ENCODE measurements at places on chromosomes 1 and 21. TPM values are rescaled to one million over a fixed set of nuclear protein-coding genes. Genes with fewer than 3 reads are reported as not detected.
A peak's percentile ranks its signal among the peaks of the same experiment; 100 is the strongest.

Gene TIE1
- 23.9 TPM for total RNA-seq

DNA sequence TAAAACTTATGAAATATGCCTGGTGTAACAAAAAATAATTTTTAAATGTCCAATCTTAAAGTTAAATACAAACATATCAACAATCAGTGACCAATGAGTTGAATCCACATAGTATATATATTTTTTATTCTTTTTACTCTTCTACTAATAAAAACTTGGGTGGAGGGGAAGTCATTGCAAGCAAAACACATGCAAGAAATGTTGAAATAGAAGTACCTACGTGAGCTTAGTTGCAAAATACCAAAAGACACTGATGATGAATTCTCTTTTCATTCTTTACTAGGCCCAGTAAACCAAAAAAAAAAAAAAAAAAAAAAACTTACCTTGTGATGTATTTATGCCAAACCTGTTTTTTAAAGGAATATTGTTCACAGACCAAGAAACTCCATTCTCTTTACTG lies 26.4 kb upstream of the PLA2G4A start:
- no peaks in the 10 kb centered on the region for H3K4me1 ChIP-seq
- no peak overlapping the region for H3K4me3 ChIP-seq
- no peaks in the 10 kb centered on the region for H3K36me3 ChIP-seq
- no peak for DNase-seq

Gene SYT6
- not detected for total RNA-seq

DNA sequence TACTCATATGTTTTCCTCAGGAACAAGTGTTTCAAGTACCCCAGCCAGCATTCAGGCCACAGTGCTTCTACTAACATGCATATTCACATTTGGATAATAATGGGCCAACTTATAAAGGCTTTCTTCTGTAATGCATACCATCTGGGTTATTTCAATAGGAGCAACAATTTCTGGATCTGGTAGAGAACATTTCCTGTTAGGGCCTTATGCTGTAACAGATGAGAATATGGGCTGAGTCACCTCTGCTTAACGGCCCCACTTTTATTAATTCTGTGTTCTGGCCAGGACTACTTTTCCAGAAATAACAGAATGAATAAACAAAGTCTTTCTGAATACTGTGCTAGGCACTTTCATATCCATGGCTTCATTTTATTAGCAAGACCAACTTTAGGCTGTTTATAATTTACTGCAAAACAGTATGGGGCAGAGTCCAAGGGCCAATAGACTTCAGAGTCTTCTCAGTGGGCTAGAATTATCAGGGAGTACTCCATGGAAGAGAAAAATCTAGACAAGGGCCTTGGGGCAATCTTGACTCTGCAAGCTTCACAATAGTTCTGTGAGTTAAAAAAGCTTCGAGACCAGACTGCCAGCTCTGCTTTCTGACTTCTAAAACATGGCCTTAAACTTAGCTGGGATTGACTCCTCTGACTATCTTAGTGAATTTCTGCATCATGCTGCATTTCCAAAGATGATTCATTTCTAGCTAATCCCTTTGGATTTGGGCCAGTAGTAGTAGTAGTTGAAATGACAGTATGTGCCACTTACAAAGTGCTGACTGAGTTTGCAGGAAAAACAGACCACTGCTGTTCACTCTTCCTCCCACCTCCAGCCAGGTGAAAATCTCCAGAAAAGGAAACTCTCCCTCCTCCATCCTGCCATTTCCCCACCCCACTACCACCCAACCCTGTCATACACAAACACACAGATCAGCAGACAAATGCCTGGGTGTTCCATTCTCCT lies 8.2 kb upstream of the SSX2IP start:
- no peaks in the 10 kb centered on the region for H3K4me1 ChIP-seq
- H3K36me3 ChIP-seq, result no peaks in the 10 kb centered on the region
- no peak overlapping the region for H3K27ac ChIP-seq
- no peak overlapping the region for H3K4me3 ChIP-seq

DNA sequence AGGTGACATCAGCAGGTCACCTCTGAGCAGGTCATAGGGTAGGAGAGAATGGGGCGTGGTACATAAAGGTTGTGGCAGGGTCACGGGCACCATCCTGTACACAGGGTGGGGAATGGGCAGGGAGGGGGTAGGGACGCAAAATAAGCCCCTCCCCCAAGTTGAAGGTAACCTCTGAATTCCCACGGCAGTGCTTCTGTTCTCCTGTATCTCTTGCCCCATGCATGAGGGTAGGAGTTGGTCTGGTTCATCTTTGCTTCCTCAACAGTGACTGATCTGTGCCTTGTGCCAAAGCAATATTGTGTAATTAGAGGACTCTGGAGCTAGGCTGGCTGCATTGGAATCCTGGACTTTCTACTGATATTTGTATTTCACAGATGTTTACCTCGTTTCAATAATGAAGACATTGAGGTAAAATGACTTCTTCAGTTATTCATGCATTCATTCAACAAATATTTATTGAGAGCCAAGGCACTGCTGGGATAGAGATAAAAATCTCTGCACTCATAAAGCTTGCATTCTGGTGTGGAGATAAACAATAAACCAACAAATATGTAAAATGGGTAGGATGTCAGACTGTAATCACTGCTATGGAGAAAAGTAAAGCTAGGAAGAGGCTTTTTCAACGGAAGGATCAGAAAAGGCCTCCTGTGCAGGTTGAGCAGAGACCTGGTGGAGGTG lies 18.4 kb upstream of the GFI1 start:
- DNase-seq, result no peak
- H3K4me3 ChIP-seq, result no peak overlapping the region
- no peak overlapping the region for H3K27ac ChIP-seq
- no peaks in the 10 kb centered on the region for H3K36me3 ChIP-seq
- no peaks in the 10 kb centered on the region for H3K4me1 ChIP-seq

DNA sequence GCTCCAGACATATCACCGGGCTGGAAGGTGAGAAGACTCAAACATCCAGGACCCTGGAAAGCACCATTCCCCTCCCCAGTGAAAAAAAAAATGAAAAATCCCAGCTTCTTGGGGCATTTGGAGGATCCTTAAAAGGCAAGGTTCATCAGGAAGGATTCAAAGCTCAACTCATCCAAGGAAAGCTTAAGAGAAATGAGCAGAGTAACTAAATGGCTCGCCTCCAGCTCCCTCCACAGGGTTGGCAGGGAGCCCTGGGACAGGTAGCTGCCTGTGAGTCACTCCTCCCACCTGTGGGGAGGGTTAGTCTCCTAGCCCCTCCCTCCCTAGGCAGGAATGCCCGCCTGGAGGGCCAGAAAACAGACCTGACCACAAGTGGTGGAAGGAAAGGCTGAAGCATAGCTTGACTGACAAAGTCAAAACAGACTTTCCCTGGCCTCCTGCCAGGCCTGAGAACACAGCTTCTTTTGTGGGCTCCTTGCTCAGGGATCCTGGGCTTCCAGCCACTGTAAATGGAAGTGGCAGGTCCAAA lies 712 bp upstream of the LAMB3 start:
- H3K4me3 ChIP-seq, result no peak overlapping the region
- peak; percentile 97 for DNase-seq
- no peaks in the 10 kb centered on the region for H3K27me3 ChIP-seq
- no peaks in the 10 kb centered on the region for H3K36me3 ChIP-seq
- peak overlapping the region; percentile 75 for H3K27ac ChIP-seq

Gene IRF6
- 21.5 TPM for total RNA-seq

GRCh38 chr1:65243491-65243890 lies 65.9 kb upstream of the DNAJC6 start:
- H3K4me3 ChIP-seq, result no peak overlapping the region
- no peak for DNase-seq
- H3K27ac ChIP-seq, result no peak overlapping the region
- H3K36me3 ChIP-seq, result no peaks in the 10 kb centered on the region
- no peaks in the 10 kb centered on the region for H3K4me1 ChIP-seq
- no peaks in the 10 kb centered on the region for H3K27me3 ChIP-seq

DNA sequence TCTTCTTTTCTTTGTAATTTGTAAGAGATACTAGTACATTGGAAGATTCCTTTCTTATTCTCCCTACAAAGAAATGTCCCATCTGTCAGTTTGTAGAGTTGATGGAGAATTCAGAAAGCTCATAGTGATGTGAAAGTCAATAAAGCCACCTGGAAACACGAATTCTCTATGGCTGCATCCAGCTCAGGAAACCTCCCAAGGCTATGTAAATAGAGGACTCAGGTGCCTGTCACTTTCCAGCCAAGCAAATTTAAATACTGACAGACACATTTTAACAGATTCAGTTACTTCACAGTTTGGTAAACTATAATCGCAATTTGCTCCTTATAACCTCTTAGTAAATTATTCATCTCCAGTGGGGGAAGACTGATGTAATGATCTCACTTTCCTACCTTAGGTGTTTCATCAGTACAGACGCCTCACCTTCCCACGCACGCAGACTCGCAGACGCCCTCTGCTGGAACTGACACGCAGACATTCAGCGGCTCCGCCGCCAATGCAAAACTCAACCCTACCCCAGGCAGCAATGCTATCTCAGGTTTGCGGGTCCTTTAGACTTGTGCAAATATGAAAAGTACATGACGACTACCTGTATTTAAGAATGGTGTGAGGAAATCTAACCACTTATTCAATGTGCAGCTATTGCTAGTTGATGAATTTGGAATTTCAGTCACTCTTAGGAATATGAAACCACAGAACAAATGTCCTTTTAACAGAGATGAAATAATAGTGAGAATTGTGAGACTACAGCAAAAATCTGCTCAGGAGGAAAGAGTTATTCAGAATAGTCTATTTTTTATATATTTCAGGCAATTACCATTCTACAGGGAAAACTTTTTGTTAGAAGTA lies 60.6 kb downstream of the PTPRC start:
- H3K27me3 ChIP-seq, result no peaks in the 10 kb centered on the region
- no peaks in the 10 kb centered on the region for H3K4me1 ChIP-seq
- H3K36me3 ChIP-seq, result no peaks in the 10 kb centered on the region
- H3K27ac ChIP-seq, result no peak overlapping the region
- no peak overlapping the region for H3K4me3 ChIP-seq

- H3K4me3 ChIP-seq, result no peak overlapping the region
- H3K4me1 ChIP-seq, result no peaks in the 10 kb centered on the region
- no peaks in the 10 kb centered on the region for H3K27me3 ChIP-seq
- H3K27ac ChIP-seq, result no peak overlapping the region
Measured at GRCh38 chr1:228751360-228752098, 16.2 kb downstream of the RHOU start.

Gene BCL2L15
- total RNA-seq, result 1.4 TPM

GRCh38 chr1:171803461-171804022 lies 22.1 kb downstream of the METTL13 start:
- no peaks in the 10 kb centered on the region for H3K27me3 ChIP-seq
- no peaks in the 10 kb centered on the region for H3K36me3 ChIP-seq
- no peak overlapping the region for H3K4me3 ChIP-seq

Gene IGSF5
- total RNA-seq, result not detected

DNA sequence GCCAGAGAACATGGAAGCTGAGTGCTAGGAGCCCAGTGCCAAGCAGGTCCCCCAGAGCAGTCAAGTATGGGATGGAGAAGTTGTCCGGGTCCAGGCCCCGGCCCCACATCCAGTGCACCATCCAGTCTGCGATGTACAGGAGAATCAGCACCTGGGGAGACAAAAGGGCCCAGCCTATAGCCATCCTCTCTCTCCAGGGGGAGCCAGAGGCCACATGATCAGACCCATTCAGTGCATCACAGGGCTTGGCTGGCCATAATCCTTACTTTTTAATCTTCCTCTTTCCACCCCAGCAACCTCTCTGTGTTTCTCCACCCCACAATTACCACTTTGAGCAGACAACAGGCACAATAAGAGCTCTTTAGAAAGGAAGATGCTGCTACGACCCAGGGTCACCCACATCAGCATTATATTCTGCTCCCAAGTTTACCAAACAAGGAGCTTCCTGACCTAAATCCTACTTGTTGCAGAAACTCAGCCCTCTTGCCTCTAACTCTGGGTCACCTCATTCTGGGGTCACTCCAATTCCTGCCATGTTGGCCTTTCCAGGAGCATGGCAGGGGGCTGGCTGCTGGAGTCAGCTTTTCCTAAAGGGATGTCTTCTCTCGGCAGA lies 16.4 kb upstream of the RAB29 start:
- H3K27ac ChIP-seq, result no peak overlapping the region
- no peaks in the 10 kb centered on the region for H3K27me3 ChIP-seq
- no peak for DNase-seq
- no peaks in the 10 kb centered on the region for H3K4me1 ChIP-seq

GRCh38 chr1:47416319-47417169 lies 459 bp downstream of the FOXE3 start:
- H3K4me1 ChIP-seq, result no peaks in the 10 kb centered on the region
- DNase-seq, result no peak
- no peaks in the 10 kb centered on the region for H3K36me3 ChIP-seq
- H3K4me3 ChIP-seq, result no peak overlapping the region
- H3K27ac ChIP-seq, result no peak overlapping the region

GRCh38 chr1:208437401-208437800 lies 193.2 kb upstream of the PLXNA2 start:
- H3K27ac ChIP-seq, result no peak overlapping the region
- H3K36me3 ChIP-seq, result no peaks in the 10 kb centered on the region
- H3K4me1 ChIP-seq, result peaks cover 6% of the 10 kb centered on the region
- H3K27me3 ChIP-seq, result no peaks in the 10 kb centered on the region

Gene G0S2
- total RNA-seq, result 56.6 TPM

Gene DCST1
- not detected for total RNA-seq

Gene FH
- total RNA-seq, result 42.7 TPM

DNA sequence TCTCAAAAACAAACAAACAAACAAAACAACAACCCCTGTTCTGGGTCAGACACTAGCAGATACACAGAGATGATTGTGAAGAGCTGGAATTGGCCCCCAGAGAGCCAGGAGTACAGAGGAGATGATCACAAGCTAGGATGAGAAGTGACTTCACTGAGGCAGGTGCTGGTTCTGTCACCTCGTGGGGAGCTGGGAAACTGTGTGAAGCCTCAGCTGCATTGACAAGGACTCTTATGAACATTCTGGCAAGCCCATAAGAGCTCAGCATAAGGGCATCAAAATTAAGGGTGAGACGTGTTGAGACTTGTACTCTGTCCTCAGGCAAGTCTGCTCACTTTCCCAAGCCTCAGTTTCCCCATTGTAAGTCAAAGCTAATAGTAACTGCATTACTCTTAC lies 14.7 kb upstream of the PTP4A2 start:
- no peaks in the 10 kb centered on the region for H3K36me3 ChIP-seq
- peaks cover 29% of the 10 kb centered on the region for H3K4me1 ChIP-seq
- no peak overlapping the region for H3K27ac ChIP-seq
- no peaks in the 10 kb centered on the region for H3K27me3 ChIP-seq
- no peak for DNase-seq

Gene DISC1
- 16.8 TPM for total RNA-seq

DNA sequence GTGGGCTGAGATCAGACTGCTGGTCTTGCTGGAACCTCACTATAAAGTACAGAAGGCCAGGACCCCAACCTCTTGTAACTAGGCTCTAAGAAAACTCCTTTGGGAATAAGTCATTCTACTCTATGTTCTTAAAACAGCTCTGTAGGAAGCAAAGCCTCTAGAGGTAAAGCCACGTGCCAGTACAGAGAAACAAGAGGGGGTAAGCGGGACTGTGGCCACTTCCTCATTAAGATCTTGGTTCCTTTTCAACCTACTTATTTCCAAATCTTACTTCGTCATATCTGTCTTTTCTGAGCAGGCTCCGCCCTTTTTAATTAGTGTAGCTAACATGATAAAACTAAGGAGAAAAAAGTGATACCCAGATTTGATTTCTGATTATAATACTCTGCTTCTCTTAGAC lies 3.8 kb downstream of the NCSTN start:
- no peak overlapping the region for H3K4me3 ChIP-seq
- peaks cover 12% of the 10 kb centered on the region for H3K4me1 ChIP-seq
- H3K27ac ChIP-seq, result peak overlapping the region; percentile 54
- H3K27me3 ChIP-seq, result no peaks in the 10 kb centered on the region
- peaks cover 39% of the 10 kb centered on the region for H3K36me3 ChIP-seq

- H3K27ac ChIP-seq, result no peak overlapping the region
- no peak overlapping the region for H3K4me3 ChIP-seq
- H3K36me3 ChIP-seq, result peaks cover 73% of the 10 kb centered on the region
- DNase-seq, result no peak
- H3K4me1 ChIP-seq, result no peaks in the 10 kb centered on the region
- H3K27me3 ChIP-seq, result no peaks in the 10 kb centered on the region
Measured at GRCh38 chr1:113109908-113110554, 37.0 kb downstream of the LRIG2 start.

Gene SH3BGR
- total RNA-seq, result not detected

Gene SERTAD4
- total RNA-seq, result 4.7 TPM

All from upper lobe of left lung (tissue), 6 donors.